ENCODE measurements at places on chromosomes 5 and 9.

- no peak for DNase-seq
Observed at GRCh38 chr5:172638209-172638768, 2.8 kb upstream of the NEURL1B start.

DNA sequence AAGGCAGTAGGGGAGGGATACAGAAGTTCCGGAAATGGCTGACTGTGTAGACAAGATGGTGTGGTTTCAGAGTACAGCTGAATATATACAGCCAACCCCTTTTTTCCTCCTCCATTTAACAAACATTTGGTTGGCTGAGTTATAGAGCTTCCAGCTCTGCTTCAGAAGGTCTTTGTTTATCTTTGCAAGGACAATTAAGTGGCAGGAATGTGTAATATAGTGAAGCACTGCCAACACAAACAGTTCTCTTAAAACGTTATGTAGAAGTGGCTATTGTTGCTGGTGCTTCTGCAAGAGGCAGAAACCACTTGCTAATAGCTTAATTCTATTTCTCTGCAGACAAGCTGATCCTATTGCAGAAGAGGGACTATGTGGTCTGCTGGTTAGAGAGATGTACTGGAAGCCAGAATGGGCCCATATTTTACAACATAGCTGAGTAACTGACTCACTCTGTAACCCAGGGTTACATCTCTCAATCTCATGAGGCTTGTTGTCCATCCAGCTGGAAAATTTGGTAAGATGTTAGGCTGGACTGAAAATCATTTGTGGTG is 62.7 kb upstream of the OSMR start:
- peak; percentile 90 for DNase-seq

DNA sequence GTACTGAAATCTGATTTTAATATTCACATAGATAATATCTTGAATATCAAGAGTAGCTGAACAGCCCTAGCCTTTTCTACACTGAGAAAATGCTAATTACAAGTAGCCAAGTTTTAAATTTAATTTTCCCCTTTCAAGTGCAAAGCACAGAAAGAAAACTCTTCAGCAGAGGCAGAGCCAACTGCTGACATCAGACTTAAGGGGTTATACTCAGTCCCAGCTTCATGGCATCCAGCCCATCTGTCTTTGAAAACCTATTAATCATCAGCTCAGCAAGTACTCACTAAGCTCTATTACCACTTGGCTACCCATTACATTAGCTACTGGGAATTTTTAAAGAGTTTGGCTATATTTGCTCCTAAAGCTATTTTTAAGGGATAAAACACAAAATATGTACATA is 220.5 kb downstream of the SLC12A2 start:
- DNase-seq: peak; percentile 73

DNA sequence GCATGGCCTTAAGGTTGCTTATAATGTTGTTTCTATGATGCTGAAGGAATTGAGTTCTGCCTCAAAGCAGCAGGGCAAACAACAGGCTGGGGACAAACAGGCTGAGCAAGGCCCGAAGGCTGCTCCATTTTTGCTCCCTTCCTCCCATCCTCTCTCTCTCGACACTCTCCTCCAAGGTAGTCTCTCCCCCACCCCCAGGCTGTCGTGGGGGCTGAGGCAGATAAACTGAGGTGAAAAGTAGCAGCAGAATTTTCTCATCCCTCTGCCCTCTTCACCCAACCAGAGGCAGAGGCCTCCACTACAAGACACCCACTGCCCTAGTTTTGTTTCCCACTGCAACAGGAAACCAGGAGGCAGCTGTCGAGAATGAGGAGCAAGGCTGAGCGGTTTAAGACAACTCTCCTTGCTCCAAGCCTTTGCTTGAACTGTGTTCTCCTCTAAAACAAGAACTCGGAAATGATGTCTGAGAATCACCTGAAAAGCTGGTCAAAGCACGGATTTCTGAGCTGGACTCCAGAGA is 13.5 kb upstream of the GNA14 start:
- no peak for DNase-seq

GRCh38 chr5:107396351-107396690 is 274.4 kb downstream of the EFNA5 start:
- no peak for DNase-seq

- no peak for DNase-seq
Observed at GRCh38 chr5:122775550-122776542, 966 bp downstream of the SNX2 start.

- no peak for DNase-seq
Observed at GRCh38 chr9:10268531-10269485, 344.0 kb downstream of the PTPRD start.

DNA sequence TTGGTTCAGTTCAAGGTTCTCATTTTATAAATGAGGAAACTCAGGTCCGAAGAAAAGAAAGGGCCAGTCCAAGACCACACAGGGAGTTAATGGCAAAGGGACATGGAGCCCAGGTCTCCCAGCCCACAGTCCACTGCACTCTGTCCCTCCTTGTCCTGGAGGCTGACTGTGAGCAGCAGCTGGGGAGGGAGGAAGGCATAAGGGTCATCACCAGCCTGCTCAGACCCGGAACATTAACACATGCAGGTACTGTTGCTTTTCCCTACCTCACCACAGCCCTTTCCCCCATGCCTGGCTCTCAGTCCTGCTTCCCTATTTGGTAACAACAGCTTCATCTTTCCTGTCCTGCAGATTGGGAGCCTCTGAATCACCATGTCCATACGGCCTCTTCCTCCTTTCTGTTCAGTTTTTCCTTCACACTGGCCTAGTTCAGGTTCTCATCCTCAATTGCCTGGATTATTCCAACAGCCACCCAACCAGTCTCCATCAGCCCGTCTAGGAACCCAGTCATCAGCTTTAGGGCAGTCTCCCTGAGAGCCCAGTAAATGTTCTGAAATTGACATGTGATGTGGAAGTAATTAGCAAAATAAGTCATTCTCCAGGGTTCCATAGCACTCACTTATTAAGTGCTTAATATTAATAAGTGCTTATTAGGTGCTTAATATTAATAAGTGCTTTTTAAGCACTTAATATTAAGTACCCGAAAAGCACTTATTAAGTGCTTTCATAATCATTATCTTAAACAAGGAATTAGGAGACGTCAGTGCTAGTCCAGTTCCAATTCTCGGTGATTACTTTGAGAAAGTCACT is 4.3 kb downstream of the GPX3 start:
- no peak for DNase-seq

GRCh38 chr9:20138841-20139240 is 350.0 kb upstream of the SLC24A2 start:
- DNase-seq: no peak

- DNase-seq: no peak
Observed at GRCh38 chr9:103483471-103484096, 488.5 kb downstream of the CYLC2 start.

DNA sequence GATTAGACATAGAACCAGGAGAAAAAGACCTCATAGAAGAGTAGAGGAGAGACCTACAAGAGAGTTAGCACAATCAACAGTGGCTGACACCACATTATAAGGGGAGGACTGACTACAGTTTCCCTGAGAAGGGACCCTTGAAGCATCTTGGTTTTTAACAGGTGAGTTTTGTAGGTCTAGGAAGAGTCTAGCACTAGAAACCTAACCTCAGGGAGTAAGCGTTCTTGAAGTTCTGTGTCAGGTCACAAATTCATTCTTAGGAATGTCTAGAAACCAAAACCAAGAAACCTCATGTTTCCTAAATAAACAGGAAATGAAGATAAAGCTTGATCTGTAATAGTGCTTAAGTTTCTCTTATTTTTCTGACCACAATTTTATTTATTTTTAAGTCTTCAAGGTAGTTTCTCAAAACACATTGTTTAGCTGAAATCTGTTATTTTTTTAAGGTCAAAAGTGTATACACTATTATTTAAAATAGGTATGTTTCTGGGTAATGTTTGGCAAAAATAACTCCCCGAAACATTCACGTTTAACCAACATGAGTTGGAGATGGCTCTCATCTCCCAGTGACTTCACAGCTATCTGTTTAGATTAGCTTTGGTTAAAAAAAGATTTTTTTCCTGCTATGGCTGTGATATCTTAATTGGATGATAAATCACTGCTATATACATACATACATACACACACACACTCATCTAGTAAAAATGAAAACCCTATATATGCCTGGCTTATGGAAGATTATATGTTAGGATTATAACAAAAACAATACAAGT is 37.1 kb downstream of the MAP3K1 start:
- DNase-seq: no peak

DNA sequence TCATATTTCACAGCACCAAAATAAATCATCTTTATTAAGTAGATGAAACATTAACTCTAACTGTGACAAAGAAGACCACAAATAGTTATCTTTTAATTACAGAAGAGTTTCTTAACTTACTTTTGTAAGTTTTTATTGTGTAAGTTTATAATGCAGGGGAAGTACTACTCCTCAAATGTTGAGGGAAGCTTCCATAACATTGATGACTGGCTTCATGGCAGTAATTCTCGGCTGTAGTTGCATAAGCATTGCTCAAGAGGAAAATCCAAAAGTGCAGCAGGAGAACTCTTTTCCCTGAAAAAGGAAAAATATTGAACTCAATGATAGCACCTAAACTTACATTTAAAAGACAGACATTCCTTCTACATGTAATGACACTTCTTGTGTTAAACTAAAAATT is 4.6 kb downstream of the TSLP start:
- DNase-seq: no peak

GRCh38 chr5:96942911-96943310 is 7.0 kb downstream of the LNPEP start:
- DNase-seq: no peak

DNA sequence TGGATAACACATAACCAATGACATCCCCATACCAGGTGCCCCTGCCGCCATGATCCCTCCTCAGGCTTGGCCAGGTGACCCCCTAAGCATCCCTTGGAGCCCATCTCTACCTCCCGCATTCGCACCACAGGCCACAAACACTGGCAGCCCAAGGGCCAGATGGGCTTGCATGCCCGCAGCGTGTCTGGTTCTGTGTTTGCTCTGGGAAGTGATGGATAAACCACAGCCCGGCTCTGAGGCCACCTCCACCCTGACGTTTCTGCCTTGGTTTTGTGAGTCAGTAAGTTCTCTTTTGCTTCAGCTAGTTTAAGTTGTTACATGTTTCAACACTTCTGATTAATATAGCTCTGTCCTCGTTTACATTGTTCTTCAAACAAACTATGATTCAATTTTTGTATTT is 172.4 kb upstream of the PHYKPL start:
- no peak for DNase-seq

- no peak for DNase-seq
Observed at GRCh38 chr9:113973963-113974413, 97.9 kb downstream of the ZNF618 start.

GRCh38 chr5:135916638-135917263 is 21.1 kb upstream of the IL9 start:
- no peak for DNase-seq

GRCh38 chr5:145463634-145464033 is 371.5 kb downstream of the PRELID2 start:
- no peak for DNase-seq

DNA sequence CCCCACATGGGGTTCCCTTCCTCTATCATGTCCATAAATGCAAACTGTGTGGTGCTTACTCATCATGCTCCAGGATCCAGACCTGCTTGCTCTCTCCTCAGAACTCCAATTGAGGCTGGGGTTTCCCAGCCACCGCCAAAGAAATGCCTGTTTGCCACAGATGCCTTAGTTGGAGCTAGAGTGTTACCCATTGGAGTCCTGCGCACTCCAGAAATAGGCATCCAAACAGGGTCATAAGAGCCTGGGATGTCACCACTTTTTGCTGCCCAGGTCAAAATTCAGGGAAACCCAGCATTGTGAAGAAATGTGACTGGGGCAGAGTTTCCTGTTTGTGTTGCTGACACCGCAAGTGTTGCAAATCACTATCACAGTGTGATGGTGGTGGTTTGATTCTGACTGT is 60.7 kb upstream of the SPDL1 start:
- DNase-seq: no peak

- DNase-seq: peak; percentile 15
Observed at GRCh38 chr5:78295035-78295961, 800 bp upstream of the AP3B1 start.

DNA sequence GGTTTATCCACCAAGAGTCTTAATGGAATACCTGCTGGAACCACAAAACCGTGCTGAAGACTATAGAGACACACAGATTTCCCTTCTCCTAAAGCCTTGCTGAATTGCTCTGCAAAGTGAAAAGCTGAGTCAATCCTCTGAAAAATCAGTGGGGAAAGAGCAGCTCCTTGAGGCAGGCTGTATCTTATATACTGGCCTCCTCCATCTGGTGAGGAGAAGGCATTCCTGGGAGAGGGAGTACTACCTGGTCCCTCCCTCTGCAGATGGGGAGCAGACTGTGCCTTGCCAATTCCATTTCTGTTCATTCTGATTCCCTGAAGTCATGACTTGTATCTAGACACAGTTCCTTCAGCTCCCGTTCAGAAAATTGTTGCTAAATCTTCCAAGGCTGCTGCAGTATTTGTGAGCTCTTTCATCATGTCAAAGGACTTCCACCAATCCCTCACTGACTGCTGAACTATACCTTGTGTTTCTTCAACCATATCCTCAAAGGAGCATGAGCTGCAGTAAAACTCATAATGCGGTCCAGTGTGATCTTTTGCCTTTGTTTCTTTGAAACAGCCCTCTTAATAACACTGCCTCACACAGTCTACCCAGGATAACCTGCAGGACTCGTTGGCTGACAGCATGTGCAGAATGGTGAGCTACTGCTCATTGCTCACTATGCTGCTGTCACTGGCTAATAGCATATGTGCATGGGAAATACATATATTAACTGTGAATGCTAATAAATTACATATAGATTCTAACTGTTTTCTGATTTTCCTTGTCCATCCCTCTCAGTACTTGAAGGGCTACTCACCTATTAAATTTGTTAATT is 84.5 kb downstream of the FOXD1 start:
- no peak for DNase-seq

GRCh38 chr9:20786807-20787206 is 102.7 kb downstream of the FOCAD start:
- no peak for DNase-seq

- DNase-seq: no peak
Observed at GRCh38 chr5:175129619-175130018, 314.4 kb downstream of the DRD1 start.

DNA sequence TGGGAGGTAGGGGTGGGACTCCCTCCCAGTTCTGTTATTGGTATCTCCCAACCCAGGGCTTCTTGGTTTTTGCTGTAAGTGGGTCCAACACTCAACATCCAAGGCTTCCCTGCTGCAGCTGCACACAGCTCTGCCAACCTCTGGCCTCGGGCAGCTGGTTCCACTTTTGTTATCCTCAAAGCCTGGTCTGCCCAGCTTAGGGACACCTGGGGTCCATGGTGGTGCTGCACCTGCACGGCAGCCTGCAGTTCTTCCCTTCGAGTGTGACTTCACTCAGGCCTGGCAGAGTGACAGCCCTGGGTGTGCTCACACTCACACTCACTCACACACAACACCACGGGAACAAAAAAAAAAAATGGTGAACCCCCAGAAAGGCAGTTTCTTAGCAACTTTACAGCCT is 15.3 kb upstream of the SAP30L start:
- no peak for DNase-seq

DNA sequence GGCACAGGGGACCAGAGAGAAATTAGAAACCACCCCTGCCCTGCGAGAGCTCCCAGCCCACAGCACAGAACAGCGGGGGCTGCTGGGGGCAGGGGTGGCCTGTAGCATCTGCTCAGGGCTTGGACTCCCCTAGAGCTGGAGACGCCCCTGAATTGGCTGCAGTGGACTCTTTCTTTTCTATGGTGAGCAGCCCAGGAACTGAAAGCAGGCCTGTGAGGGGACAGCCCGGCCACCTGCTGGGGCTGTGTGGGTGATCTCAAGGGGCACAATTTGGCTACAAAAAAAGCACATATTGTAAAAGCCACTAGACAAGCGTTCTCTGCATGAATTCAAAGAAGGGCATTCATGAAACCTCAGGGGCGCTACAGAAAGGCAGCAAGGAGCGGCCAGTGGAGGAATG is 57.5 kb upstream of the ICE1 start:
- no peak for DNase-seq

- DNase-seq: no peak
Observed at GRCh38 chr5:151430731-151431130, 16.7 kb upstream of the SLC36A1 start.
